Stimulated activated CD8-positive, alpha-beta memory T cell treated with anti-CD3 and anti-CD28 coated beads, Interleukin-15, amount 100 ng/mL, for 4 hours (primary cell): ENCODE measurements at places on chromosomes 1 and 21.

DNA sequence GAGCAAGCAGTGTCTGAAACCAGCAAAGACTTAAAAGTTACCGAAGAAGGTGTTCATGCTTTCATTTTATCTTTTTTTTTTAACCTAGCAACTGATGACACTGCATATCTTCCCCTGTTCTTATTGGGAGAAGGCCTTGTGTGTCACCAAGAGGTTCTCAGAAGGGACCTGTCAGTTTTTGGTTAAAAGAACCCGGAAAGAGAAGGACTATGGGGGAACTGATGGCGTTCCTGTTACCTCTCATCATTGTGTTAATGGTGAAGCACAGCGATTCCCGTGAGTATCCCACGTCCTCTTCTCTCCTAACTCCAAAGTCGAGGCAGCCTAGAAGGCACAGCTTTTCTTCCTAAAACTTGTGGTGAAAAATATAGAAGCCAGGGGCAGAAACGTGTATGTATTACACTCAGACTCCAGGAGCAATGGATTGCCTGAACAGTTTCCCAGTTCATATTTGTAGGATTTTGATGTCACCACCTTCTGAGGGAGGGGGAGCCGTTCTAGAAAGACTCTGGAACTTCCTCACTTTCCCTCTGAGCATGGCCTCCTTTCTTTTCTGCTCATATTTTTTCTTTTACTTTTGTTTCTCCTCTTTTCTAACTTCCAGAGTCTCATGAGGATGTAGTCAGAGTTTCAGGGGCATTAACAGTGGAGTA is at the start of gene MR1:
TSS of gene MR1 (plus strand) at position 185 of the 653 bp plus-strand sequence. CDS start at position 210, 25 bp downstream.
- DNase-seq = peak; percentile 22

DNA sequence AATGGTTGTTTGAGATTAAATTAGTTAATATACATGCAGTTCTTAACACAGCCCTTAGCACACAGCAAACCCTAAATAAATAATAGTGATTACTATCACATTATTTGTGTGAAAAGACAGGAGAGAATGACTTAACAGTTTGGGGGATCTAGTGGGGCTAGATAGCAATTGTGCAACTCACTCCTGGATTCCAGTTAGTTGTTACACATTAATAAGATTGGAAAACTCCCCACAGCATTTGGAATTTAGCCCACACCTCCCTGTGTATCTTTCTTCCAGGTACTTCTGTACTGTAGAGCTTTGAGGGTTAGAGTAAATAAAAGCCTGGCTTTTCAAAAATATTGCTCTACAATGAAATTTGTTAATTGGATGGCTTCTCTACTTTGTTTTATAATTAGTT is 93.2 kb downstream of the KCTD3 start:
- no peak for DNase-seq

DNA sequence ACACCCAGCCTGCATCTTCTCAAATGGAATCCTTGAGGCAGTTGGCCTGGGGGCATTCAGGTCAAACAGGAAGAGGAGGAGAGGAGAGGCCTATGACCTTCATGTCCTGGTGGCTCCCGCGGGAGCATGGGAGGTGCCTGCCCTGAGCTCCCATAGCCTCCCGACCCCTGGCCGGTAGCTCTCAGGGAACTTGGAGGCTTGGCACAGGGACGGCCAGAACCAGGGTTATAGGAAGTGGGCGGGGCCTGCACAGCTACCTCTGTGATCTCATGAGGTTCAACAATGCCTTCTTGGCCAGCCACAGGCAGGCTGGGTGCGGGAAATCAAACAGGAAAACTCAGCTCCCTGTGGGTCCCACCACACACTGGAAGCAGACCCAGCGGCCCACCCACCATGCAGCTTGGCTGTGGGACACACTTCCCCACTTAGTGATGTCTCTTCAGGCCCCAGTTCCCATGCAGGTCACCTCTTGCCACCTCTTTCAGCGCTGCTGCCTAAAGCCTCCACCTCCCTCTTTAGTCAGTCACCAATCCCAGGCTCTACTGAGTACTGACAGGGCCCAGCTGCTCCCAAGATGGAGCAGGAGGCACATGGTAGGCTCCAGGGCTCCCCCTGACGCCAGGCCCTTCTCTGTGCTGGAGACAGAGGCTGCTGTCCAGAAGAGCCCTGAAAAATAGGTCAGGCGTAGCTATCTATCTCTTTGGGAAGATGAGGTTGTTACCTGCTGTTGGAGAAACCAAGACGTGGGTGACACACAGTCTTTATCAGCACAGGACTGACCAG is at the start of gene SLFNL1:
TSS of gene SLFNL1 (minus strand) at position 200 of the 783 bp plus-strand sequence. CDS start 1,065 bp downstream, outside the sequence.
- no peak for DNase-seq

DNA sequence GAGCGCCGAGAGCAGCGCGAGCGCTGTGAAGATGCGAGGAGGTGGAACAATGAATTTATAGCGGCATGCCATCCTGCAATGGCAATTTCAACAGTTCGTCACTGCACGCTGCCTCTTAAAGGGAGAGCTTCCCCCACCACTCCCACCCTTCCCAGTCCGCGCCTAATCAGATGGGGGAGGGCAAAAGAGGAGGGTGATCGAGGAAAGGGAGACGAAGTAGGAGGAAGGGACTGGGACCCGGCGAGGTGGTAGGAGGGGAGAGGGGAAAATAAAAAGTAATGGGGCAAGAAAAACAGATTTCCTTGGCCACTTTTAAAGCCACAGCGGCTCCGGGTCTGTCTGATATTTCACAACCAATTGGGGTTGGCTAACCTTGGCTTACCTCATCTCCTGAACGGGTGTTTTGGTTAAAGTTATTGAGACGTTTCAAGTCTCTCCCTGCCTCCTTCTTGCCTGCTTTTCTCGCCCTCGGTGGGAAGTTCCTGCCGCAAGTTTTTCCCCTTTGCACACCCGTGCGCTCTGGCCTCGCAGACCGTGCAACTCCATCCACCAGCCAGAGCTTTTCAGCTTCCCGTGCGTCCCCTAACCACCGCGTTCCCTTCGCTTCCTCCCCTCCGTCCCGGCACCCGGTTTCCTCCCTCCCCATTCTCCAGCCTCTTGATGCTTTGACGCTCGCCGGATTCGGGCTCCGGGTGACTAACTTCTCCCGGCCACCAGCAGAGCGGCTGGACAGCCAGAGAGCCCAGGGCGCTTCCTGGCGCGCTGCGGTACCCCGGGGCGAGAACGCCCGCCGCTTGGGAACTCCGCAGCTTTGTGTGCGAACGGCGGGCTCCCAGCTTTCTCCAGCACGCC is at the start of gene ADAMTS5:
TSS of gene ADAMTS5 (minus strand) at position 27 of the 852 bp plus-strand sequence. CDS start 697 bp downstream, outside the sequence.
- DNase-seq = no peak

DNA sequence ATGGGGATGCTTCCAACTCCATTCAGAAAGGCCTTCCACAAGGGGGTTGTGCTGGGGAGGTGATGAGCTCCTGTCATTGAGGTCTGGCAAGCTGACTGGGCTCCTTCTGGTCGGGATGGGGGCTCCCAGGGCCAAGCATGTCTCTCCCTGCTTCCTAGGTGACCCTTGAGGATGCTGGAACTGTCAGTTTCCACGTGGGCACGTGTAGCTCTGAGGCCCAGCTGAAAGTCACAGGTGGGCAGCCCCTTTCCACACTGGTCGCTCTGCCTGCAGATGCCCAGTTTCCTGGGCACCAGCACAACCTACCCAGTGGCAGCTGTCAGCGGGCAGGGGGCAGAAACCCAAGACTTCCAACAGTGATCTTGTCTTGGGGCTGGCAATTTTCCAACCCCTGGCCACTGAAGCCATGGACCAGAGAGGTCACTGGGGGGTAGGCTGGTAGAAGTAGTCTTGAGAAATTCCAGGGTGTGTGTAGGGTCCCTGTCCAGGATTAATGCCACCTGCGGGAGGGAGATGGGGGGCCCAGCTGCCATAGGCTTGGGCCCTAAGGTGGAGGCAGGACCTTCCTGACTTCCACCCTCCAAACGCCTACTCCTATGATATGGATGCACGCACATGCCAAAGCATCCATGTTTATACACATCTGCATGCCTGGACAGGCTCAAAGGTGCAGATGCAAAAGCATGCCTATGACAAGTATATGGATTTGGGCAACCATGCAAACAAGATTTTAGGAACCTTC is 97.1 kb downstream of the TRIM11 start:
- no peak for DNase-seq

- no peak for DNase-seq
Observed at GRCh38 chr1:3369446-3370076, 84.9 kb upstream of the ARHGEF16 start.

DNA sequence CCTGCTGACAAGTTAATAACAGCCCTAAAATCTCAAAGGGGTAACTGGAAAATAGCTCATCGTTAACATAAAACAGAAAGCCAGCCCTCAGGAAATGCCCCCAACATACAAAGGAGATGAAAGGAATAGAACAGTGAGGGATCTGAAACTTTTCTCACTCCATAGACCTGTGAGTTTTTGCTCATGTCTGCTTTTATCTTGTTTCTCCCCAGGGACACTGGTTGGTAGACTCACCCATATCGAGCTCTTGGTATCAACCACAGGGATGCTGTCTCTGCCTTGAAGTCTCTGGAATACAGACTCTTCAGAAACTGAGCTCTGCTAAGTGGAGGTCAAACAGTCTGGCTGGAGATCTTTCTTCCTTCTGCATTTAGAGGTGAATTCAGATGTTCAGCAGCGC is 77.4 kb upstream of the CAMK1G start:
- no peak for DNase-seq

- DNase-seq = no peak
Observed at GRCh38 chr1:37808369-37809319, 636 bp upstream of the YRDC start.

- DNase-seq = no peak
Observed at GRCh38 chr1:77348549-77348948, 66.7 kb downstream of the AK5 start.

- DNase-seq = no peak
Observed at GRCh38 chr1:53520481-53520880, 61.3 kb downstream of the DMRTB1 start.

DNA sequence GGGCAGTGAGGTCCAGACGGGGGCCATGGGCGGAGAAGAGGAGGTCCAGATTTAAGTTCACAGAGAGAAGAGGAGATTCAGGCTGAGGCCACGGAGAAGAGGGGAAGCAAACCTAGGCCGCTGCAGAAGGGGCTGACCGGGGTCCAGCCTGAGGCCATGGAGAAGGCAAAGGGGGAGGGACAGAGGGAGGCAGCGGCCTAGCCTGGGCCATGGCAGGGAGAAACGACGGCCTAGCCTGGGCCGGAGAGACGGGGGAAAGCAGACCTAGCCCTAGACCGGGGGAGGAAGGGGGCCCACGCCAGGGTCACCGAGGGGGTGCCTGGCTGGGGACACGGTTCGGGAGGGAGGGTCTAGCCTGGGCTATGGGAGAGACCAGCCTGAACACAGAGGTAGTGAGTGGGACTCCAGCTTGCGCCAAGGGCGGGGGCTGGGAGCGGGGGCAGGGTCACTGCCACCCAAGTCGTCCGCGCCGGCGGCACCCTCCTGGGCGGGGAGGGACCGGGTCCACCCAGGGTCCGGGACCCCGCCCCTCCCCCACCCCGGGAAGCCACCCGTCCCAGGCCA is 459 bp downstream of the CAPZB start:
- DNase-seq = no peak

- no peak for DNase-seq
Observed at GRCh38 chr1:183077097-183077496, 53.9 kb downstream of the LAMC1 start.

DNA sequence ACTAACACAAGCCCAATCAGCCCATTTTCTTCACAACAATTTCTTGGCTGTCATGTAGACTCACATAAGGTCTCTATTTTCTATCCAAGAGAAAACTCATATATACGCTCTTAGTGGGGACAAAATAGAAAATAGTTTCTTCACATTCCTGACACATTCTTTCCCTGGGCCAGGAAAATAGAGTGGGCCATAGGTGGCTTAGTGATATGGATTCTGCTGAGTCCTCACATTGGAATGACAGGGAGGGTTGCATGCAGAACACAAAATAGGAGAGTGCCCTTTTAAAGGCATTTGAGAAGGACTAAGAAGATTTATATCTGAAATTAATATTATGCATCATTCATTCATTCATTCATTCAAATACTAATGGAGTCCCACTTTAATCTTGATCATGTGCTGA is 207.7 kb downstream of the LYPLAL1 start:
- no peak for DNase-seq

DNA sequence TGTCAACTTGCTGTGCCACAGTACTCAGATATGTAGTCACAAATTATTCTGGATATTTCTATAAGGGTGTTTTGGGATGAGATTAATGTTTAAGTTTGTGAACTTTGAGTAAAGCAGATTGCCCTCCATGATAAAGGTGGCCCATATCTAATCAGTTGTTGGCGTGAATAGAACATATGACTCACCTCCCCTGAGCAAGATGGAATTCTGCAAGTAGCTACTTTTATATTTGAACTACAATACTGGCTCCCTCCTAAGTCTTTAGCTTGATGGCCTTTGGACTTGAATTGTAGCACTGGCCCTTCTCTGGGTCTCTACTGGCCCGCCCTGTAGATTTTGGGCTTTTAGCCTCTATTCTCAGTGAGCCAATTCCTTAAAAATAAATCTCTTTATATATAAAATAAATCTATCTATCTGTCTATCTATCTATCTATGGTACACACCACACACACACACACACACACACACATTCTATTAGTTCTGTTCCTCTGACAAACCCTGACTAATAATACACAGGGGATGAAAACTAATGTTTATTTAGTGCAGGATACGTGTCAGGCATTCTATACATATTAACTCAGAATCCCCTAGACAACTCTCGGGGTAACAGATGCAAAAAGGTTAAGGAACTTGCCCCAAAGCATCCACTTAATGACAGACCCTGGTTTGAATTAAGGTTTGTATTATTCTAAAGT is 37.9 kb upstream of the PDC start:
- DNase-seq = no peak

DNA sequence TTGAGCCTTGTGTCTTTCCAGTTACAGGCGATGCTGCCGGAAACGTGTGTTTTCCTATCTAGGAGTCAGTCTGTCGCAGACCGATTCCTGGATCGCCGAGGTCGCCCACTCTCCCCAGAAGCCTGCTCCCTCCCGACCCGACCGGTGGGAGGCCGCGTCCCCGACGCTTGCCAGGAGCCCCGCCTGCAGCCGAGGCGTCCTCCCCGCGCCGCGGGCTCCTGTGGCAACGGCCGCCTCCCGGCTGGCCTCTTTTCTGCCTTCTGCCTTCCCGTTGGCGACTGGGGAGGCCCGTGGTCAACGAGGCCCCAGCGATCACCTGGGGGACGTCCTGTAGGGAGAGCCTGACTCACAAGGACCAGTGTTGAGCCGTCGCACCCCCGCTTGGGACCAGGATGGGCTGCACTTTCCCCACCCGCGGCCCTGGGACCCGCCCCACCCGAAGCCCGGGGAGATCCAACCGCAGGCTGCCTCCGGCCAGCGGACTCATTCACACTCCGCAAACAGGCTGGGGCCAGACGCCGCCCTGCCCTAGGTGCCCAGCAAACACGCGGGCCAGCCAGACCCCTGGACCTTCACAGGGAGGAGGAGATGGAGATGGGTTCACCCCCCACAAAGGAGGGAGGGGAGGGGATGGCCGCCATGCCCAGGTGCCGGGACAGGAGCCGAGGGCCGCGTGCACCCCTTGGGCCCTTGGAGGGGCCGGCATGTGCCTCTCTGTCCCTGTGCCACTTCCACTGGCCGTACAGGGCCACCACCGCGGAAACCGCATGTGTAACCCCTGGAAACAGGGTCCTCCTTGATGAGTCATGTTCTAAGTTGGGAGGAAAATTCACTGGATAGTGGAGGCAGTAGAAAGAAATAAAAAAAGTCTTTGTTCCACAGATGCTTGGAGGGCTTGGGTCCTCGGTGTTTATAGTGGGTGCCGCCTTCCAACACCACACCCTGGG is 7.2 kb upstream of the COL6A1 start:
- no peak for DNase-seq

- DNase-seq = no peak
Observed at GRCh38 chr1:156726549-156727226, 1.6 kb upstream of the METTL25B start.

GRCh38 chr1:221431068-221431651 is 310.7 kb downstream of the DUSP10 start:
- no peak for DNase-seq
